EH (cell line): ENCODE measurements at places on chromosomes 13 and 19.

DNA sequence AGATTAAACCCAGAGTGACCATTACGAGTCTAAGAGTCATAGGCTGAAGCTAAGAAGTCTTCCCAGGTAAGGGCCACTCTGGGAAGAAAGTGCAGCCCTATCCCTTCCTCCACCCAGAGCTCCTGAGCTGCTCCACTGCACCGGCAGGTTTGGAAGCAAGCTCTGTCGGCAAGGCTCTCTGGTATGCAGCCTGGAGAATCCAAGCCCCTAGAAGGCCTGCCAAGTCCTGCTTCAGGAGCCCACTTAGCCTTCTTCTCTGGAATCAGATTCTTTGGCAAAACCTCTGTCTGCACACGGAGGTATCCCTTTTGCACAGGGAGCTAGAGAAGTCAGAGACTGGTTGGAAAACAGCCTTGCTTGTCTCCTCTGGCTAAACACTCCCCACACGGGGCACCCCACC lies 58.5 kb downstream of the CEBPG start:
- DNase-seq, result no peak

GRCh38 chr13:89199138-89199537 lies 1528.0 kb downstream of the SLITRK5 start:
- DNase-seq, result no peak

- no peak for DNase-seq
Observed at GRCh38 chr13:110099922-110100321, 207.0 kb downstream of the COL4A1 start.

DNA sequence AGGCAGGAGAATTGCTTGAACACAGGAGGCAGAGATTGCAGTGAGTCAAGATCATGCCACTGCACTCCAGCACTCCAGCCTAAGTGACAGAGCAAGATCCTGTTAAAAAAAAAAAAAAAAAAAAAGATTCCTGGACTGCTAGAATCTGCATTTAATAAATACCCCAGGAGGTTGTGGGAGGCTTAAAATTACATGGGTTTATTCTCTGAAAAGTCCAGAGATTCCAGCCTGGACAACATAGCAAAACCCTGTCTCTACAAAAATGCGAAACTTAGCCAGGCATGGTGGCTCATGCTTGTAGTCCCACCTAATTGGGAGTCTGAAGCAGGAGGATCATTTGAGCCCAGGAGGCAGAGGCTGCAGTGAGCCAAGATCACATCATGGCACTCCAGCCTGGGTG lies 9.5 kb upstream of the SLC1A5 start:
- peak; percentile 23 for DNase-seq

GRCh38 chr19:8423817-8424223 lies 10.7 kb downstream of the MARCHF2 start:
- peak; percentile 99 for DNase-seq

GRCh38 chr19:13007292-13008045 lies 12.2 kb downstream of the NFIX start:
- DNase-seq, result no peak

DNA sequence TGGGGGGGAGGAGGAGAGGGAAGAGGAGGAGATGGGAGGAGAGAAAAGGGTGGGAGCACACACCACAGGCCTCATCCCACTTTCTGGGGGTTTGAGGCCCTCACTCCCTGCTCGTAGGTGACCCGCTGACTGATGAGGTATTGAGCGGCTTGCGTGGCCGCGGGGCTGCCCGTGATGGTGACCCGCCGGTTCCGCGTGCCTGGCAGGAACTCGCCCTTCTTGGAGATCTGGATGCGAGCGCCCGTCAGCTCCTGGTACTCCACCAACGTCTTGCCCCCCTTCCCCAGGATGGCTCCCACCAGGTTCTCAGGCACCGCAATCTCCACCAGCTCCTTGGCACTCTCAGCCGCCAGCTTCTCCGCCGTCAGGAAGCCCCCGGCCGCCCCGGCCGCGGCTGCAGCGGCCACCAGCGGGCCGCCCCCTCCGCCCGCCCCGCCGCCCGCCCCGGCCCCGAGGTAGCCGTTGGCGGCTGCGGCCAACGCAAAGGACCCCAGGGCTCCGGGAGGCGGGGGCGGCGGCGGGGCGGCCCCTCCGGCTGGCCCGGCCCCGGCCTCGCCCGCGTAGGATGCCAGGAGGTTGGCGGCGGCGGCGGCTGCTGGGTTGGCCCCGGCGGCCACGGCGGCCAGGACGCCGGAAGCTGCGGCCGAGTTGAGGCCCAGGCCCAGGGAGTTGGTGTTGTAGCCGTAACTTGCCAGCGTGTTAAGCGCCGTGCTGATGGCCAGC lies 25.4 kb upstream of the NANOS2 start:
- DNase-seq, result peak; percentile 7

GRCh38 chr13:77866971-77867370 lies 51.7 kb downstream of the EDNRB start:
- DNase-seq, result no peak

GRCh38 chr19:5091018-5091683 lies 122.2 kb downstream of the KDM4B start:
- DNase-seq, result peak; percentile 37

GRCh38 chr13:66207610-66208009 lies 1022.5 kb downstream of the PCDH9 start:
- DNase-seq, result peak; percentile 57

DNA sequence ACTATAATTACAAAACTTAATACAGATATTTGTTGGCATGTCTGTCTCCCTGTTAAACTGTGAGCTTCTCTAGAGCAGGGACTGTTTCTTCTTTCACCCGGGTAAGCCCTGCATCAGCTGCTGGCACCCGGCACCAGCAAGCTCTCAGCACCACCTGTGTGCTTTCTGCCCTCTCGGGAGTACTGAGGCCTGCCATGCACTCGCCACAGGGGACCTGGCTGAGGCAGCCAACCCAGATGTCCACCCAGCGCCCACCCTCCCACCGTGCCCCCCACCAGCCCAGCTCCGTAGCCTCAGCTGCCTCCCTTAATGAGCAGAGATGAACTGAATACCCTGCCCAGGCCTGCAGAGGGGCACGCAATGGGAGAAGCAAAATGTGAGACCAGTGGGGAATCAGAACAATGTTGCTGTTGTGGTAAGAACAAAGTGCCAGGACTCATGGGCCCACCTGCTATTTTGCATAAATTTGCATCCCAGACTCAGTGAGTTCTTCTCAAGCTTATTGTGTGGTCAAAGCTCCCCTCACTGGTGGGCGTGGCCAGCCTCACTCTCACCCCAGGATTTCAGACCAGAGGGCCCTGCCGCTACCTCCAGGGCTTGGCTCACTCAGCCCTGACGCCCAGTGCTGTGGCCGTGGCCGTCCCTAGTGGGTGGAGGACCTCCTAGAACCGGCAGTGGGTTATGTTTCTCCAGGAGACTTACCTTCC lies 14.6 kb upstream of the SERPINE3 start:
- no peak for DNase-seq

GRCh38 chr13:32636711-32637110 lies 50.5 kb downstream of the PDS5B start:
- DNase-seq, result no peak

GRCh38 chr13:102970542-102970941 lies 95.7 kb downstream of the SLC10A2 start:
- no peak for DNase-seq

- DNase-seq, result peak; percentile 97
Observed at GRCh38 chr13:30341815-30342570, 34.6 kb upstream of the KATNAL1 start.

GRCh38 chr19:41269571-41269970 lies 5.4 kb downstream of the HNRNPUL1 start:
- DNase-seq, result no peak

DNA sequence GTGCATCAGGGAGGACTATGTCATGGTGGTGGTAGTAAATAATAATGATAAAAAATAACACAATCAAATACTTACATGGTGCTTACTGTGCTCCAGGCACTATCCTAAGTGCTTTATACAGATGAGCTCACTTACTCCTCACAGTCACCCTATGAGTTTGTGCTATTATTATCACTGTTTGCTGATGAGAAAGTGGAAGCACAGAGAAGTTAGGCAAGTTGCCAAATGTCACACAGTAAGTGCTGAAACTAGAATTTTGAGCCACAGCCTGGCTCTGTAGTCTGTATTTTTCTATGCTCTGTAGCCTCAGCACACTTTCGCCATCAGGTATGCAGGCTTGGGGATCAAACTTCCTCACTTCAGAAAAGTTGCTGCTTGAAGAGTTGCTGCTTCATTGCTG lies 46.6 kb downstream of the HTR2A start:
- no peak for DNase-seq
